ENCODE measurements at places on chromosomes 16 and 17.

- DNase-seq = no peak
Observed at GRCh38 chr17:66577041-66577440, 257.9 kb upstream of the CACNG5 start.

- DNase-seq = no peak
Observed at GRCh38 chr17:78678222-78678557, 101.0 kb upstream of the DNAH17 start.

DNA sequence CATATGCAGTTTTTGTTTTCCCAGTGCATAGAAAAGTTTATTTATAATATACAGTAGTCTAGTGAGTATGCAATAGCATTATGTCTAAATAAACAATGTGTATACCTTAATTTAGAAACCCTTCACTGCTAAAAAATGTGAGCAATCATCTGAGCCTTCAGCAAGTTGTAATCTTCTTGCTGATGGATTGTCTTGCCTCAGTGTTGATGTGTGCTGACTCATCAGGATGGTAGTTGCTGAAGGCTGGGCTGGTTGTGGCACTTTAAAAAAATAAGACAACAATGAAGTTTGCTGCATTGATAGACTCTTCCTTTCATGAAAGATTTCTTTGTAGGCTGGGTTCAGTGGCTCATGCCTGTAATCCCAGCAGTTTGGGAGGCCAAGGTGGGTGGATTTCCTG, 13.9 kb upstream of the CAPNS2 start:
- no peak for DNase-seq

GRCh38 chr16:79664407-79664806, 63.9 kb upstream of the MAF start:
- DNase-seq = no peak

- no peak for DNase-seq
Observed at GRCh38 chr17:74745548-74746177, 2.8 kb upstream of the NHERF1 start.

DNA sequence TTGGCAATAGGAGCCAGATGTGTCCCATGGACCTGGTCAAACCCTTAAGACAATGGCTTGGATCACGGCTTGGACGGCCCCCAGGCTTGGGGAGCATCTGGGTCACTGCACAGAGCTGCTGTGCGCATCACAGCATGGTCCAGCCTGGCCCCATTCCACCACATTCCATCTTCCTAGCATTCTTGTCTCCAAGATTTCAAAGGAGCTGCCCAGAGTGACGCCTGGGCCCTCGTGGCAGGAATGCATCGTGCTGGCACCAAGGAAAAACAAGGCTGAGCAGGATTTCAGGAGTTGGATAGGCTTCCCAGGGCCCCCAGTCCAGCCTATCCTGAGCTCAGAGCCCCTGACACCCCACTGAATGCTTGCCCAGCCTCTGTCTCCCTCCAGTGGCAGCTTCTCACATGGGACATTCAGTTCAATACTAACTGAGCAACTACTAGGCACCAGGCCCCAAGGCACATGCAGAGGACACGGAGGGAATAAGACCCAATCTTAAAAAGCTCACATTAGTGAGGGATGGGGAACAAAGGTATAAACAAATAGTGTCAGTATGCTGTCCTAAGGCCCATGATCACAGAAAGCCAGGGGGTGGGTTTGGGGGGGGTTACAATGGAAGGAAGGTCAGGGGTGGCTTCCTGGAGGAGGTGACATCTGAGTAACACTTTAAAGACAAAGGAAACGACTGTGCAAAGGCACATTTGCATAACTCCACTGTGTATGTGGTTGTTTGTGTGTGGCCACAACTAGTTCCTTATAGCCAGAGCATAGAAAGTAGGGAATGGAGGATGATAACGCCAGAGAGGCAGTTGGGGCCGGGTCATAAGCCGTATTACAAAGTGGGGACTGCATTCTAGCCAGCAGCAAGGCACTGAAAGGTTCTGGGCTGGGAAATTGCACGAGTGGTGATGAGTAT, 34.1 kb downstream of the TK2 start:
- DNase-seq = no peak

DNA sequence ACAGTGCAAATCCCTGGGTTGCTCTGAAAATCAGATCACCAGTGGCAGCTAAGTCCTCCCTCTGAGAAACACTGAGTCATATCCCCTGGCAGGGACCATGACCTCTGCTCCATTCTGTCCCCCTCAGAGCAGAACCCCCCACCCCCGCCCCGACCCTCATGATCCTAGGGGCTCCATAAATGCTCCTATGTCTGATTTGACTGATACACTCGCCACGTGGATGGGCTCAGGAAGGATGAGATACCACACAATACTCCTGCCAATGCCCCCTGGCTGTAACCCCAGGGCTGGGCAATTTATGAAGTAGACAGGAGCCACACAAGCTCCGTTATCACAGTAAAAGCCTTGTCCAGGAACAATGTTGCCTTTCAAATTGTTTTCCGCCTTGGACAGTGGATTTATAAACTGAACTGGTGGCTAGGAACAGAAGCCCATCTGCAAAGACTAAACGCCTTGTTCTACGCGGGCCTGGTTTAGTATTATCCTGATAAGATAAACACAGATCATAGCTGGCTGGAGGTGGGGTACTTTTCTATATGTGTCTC, 394.8 kb downstream of the SLC39A11 start:
- DNase-seq = no peak

DNA sequence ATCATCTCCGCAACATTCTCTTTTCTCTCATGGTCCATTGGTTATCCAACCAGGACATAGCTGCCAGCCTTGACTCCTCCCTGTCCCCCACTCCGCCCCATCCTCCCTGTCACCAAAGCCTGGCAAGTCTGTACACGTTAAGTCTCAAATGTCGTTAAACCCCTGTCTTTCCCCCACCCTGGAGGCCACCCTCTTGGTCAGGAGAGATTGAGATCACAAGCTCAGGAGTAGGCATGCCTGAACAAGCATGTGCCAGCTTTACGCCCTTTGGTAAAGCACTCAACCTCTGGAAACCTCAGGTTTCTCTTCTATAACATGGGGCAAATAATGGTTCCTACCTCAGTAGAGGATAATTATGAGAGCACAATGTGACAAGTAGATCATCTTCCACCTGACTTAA, 38.1 kb upstream of the CCL1 start:
- no peak for DNase-seq

GRCh38 chr17:79629548-79630049, 18.7 kb upstream of the RBFOX3 start:
- DNase-seq = no peak

- DNase-seq = no peak
Observed at GRCh38 chr17:56009795-56010651, 143.3 kb upstream of the ANKFN1 start.

DNA sequence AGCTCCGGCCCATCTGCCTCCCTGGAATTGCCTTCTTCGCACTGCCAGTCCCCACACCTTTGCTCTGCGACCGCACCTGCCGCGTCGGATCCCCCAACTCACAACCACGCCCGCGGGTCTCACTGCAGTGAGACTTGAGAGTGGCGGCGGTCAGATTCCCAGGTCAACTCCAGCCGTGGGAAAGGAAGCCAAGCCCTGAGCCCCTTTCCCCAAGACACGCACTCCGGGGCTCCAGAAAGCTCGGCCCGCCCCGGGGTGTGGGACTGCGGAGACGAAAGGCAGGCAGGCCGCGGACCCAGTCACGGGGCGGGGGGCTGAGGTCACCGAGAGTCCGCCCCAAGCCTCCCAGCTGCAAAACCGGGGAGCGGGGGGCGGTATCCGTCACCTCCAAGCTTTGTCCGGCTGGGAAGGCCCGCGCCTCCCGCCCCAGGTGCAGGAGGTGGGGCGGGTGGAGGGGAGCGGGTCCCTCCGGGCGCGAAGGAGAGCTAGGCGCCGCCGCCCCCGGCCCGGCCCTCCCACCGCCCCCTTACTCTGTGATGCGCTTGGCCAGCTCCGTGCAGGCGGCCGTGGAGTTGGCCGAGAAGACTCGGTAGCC, 615 bp downstream of the PRPSAP1 start:
- no peak for DNase-seq

GRCh38 chr17:34161690-34162089, 93.4 kb upstream of the CCL2 start:
- no peak for DNase-seq

GRCh38 chr17:31216031-31216751, 80.8 kb downstream of the OMG start:
- DNase-seq = no peak

GRCh38 chr16:87041286-87041685, 275.9 kb downstream of the C16orf95 start:
- DNase-seq = no peak

DNA sequence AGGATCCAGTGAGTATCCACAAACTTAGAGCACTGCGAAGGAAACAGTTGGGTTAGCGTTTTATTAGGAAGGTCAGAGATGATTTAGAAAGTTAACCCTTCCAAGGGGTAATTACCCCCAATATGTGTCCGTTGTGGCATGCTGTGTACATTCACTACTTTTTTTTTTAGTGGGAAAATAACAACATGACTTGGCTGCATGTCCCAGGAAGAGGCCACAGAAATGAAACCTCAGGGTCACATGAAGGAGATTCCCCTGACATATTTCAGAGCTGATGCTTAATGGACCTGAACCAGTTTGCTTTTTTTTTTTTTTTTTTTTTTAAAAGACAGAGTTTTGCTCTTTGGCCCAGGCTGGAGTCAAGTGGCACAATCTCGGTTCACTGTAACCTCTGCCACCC, 167.5 kb downstream of the PRKCA start:
- no peak for DNase-seq

DNA sequence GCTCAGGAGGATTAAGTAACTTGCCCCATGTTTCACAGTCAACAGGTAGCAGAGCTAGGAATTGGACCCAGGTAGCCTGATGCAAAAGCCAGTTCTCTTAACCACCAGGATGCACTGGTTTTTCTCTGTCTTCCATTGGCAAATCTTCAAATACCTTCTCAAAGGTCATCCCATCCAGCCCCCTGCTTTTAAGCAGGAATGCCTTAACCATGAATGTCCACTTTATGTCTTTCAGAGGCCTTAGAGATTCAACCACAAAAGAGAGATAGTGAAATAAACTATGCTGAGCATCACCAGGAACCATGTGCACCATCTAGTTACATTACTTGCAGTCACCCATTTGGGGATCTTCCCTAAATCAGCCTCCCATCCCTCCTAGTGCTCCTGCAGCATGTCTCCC, 94.3 kb downstream of the C17orf67 start:
- no peak for DNase-seq

DNA sequence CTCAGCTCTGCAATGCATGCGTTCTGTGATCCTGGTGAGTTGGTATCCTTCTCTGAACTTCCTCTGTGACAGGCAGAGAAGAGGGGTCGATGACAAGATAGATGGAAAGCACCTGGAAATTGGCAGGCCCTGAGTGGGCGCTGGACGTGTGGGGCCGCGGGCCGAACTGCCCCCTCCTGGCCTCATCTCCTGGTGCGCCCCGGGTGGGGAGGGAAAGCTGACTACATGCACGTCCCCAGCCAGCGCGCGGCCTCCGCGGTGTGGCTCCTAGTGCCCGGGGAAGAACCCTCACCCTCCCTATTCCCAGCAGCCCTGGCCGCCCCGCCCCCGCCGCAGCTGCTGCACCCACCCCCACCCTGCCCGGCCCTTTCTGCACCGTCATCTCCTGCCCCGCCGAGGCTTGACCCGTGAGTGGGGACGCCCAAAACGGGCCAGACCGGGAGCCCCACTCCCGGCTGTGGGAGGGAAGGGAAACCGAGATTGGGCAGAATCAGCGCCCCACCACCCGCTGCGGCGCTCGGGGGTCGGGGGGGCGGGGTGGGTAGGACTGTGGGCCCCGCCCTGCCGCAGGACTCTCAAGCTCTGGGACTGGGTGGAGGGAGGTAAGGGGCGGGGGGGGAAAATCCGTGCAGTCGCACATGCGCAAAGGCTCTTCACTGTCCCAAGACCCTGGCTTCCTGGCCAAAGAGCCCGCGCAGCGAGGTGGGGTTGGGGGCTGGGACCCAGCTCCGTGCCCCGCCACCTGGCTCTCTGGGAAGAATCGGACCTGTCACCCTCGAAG, at the start of gene NOL3:
TSS of gene NOL3 (plus strand) at position 371 of the 781 bp plus-strand sequence.
- no peak for DNase-seq

DNA sequence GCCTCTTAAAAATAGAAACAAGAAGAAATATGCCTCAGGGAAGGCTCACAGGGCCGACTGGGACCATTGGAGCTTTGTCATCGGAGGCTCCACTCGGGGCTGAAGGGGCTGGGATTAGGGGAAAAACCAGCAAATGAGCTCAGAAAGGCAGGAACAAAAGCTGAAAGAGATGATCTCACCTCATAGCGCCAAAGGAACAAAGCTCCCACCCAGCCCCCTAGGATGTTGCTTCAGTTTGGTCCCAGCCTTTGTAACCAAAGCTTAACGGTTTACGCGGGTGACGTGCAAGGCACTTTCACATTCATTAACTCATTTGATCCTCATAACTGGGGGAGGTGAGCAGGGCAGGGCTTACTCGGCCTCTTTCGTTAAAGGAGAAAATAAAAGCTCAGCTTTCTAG, 168.5 kb upstream of the DYNLRB2 start:
- DNase-seq = no peak

Measured in effector CD8-positive, alpha-beta T cell (primary cell).